NCI-H1048 (cell line): ENCODE measurements at places on chromosomes 2 and 18.

- DNase-seq = no peak
Measured at GRCh38 chr2:152402780-152403759, 68.1 kb downstream of the FMNL2 start.

DNA sequence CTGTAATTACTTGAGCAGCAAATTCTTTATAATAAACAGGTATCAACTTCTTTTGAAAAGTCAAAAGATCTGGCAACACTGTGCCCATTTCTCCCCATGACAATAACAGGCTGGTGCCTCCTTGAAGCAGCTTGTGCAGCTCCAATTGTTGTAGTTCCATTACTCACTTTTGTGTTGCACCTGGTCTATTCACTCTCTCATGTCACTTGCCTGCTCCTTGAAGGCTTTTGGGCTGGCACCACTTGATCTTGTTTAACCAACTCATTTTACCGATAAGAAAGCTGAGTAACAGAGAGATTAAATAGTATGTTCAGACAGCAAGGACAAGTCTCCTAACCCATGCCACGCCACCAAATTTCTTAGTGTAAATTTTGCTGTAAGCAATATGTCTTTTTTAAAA lies 314.5 kb downstream of the OSR1 start:
- no peak for DNase-seq

DNA sequence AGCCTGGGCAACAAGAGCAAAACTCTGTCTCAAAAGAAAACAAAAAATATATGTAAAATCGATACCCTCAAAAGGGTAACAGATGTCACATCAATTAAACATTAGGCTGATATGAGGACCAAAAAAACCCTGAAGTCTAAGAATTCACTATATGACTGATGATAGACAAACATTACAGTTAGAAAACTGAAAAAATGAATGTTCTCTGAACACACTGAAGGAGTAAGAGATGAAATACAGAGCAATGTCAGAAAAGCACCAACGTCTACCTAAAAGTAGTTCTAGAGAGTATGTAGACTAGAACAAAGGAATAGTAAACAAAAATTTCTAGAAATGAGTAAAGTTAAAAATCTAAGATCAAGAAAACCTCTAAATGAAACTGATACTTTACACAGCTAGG lies 81.9 kb downstream of the SLC66A3 start:
- no peak for DNase-seq

DNA sequence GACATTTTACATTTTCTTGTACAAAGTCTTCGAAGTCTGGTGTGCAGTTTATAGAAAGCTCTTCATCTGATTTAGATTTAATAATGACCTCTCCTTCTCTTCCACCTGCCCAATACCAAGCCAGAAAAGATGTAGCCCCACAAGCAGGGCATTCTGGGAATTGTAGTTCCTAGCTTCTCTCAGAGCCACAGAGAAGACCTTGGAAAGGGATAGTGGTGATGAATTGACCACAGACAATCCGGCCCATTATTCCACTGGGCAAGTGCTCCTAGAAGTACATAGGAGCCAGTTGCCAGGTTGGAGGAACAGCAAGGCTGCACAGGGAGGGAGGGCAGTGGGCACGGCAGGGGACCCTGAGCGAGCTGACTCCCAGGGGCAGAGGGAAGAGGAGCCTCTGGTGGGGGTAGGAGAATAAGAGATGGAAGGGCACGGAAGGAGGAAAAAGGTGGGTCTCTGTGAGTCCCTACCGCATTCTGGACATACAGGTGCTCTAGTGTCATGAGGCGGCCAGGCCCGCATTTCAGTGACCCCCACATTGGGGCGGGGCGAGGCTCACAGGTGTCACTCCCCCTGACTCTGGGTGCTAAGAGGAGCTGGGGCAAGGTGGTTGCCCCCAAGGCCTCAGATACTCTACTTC lies 152.5 kb upstream of the HAAO start:
- DNase-seq = no peak

DNA sequence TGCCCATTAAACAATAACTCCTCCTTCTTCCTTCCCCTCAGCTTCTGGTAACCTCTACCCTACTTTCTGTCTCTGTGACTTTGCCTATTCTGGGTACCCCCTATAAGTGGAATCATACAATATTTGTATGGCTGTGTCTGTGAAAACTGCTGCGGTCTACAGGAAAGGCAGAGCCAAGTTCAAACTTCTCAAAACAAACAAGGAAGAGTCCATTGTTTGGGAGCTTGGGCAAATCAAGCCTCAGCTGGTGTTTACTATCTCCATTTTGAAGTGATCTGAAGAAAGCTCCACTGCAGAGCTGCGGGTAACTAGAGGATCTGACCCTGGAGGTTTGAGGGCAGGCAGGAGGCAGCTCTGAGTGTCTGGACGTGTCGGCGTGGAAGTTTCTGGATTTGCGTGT lies 48.6 kb upstream of the DAPL1 start:
- DNase-seq = no peak

- DNase-seq = no peak
Measured at GRCh38 chr2:128178650-128179460, 87.9 kb downstream of the UGGT1 start.

GRCh38 chr18:79982736-79983135 lies 5.6 kb downstream of the TXNL4A start:
- no peak for DNase-seq

GRCh38 chr2:129014432-129014831 lies 695.8 kb upstream of the HS6ST1 start:
- no peak for DNase-seq

GRCh38 chr2:199984159-199984558 lies 28.8 kb downstream of the MAIP1 start:
- DNase-seq = no peak

DNA sequence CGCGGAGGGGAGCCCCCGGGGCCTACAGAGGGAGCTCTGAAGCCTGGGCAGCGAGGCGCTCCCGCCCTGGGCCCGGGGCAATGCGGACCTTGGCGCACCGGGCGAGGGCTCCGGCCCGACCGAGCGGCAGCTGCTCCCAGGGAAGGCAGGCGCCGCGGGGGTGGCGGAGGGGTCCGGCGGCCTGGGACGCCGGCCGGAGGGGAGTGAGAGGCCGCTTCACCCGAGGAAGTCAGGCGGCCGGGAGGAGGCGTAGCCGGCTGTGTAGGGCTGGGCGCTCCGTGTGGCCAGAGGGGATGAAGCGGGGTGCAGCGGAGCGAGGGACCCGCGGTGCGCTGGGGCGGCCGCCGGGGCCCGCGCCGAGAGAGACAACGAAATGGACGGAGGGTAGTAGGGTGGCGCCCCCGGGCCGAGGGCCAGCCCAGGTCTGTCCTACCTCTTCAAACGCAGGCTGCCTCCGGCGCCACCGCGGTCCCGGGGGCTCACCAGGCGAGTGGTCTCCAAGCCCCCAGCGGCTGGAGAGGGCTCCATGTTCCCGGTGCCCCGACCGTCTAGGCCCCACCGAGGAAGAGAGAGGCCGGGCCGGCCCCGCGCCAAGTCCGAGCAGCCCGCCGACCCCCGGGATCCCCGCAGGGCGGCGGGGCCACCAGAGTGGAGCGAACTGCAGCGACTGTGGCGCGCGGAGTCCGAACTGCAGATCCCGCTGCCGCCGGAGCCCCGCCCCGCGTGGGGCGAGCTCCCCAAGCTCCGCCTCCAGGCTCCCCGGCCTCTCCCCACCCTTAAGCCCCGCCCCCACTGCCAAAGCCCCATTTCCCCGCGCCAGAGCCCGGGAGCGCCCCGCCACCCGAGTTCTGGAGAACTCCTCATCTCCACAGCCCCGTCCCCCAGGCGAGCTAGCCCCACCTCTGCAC lies at the start of gene SLC30A3:
Gene SLC30A3, minus strand, starts transcription at position 669 of the 908 bp plus-strand sequence. Its CDS starts 141 bp downstream, at position 528.
- DNase-seq = peak; percentile 25

DNA sequence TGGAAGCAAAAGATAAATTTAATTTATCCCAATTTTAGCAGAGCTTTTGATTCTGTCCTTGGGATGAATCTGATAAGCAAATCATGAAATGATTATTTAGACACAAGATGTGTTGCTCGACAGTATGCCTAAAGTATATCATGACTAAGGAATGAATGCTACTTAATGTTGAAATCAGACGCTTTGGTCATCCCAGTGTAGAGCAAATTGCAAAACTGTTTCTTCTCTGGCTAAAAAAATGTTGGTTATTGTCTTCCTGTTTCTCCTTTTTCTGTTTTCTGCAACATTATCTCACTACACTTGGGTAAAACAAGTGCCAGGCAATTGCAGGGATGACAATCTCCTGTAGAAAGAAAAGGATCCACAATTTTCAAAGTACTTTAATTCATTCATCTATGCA lies 66.4 kb downstream of the BABAM2 start:
- no peak for DNase-seq

DNA sequence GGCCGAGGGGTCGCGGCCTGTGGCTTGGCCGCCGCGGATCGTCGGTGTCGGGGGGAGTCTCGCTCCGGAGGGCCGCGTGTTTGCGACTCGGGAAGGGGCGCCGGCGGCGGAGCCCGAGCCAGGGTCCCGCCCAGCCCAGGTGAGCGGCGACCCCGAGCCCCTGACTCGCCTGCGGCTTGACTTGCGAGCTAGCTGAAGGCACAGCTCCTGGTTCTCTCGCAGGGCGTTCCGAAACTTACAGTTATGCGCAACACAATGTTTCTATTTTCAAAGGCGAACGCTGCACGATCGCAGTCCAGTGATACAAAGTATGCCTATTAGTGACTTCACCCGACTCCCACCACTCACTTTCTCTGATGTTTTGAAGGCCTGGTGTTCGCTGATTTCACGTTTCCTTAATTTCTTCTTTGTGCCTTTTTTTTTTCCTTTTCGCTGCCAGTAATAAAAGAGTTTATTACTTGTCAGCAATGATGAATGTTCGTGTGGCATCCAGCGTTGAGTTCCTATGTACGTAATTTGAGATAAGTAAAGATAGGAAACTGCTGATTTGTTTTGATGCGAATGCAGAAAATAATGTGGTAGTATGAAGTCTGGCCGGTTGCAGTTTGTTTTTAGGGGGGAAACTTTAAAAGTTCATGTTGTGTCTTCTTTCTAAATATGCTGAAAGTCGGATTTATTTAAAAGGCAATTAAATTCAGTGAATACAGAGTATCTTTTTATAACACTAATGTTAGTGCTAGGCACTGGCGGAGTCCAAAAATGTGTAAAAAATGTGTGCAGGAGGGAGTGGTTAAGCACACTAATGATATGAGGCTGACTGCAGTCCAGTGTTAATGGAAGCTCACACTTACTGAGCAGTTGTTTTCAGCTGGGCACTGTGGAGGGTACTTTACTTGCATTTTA lies 706 bp downstream of the UBXN2A start:
- DNase-seq = no peak

DNA sequence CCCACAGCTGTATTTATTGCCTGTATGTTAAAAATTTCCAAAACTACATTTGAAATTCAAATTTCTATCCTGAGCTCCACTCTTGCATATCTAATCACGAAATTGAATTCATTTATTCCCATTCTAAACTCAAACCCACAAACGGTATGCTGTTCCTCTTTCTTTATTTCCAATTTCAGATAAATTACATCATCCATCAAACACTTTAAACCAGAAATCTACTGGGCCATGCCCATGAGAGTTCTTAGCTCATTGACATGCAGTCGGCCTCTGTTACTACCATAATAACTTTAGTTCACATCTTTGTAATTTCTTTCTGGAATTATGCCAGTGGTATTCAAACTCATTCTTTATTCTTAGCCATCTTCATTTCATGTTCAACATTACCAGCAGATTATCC lies 100.3 kb downstream of the COL3A1 start:
- no peak for DNase-seq

DNA sequence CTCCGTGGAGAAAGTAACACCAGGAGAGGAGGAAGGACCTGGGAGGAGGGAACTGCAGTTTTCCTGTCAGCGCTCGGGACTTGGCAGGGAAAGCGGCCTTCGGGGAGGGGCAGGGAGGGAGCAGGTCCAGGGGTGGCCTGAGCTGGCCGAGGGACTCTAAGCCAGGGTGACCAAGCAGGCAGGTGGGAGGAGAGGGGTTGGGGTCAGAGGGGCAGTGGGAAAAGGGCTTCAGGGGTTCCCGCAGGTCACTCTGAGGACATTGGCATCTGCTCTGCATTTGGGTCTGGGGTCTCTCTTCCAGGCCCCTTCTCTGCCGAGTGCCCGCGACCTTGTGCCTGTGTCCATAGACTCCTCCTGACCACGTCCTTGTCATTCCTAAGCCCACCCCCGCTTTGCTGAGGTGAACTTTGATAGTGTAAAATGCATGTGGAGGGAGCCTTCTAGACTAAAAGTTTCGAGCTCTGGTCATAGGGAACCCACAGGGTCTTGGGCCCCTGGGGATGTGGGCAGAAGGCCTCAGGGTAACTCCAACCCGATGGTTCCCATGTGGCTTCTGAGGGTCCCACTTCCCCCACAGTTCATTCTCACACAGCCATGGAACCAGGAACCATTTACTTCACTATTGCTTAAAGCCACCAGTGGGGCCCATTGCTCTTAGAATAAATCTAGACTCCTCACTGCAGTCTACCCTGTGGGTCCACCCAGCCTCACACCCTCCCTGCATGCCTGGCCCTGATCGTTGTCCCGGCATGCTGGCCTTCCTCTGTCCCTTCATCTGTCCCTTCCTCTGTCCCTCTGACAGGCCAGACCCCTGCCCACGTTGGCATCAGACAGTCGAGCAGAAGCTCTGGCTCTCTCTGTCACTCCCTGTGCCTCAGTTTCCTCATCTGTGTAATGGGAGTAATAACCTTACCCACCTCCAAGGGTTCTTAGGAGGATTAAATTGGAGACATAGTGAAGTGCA lies 229.2 kb downstream of the SEPTIN10 start:
- no peak for DNase-seq

- DNase-seq = no peak
Measured at GRCh38 chr18:7146067-7146466, 28.5 kb upstream of the LAMA1 start.

DNA sequence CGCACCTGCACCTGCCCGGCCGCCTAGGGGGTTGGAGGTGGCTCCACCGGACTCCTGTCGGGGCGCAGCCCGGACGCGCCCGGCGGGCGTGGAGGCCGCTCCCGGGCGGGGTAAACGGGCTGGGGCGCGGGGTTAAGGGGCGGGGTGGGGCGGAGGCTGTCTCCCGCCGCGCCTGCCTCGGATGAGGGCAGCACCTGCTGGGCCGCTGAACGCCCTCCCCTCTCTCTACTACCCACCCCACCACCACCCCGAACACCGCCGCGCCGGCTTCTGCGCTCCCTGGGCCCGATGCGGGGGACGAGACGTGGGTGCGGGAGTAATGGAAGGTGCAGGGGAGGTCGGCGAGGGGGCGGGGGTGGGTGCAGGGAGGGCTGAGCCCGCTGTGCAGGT lies 224.8 kb upstream of the ID2 start:
- DNase-seq = no peak

- DNase-seq = no peak
Measured at GRCh38 chr2:186617148-186617547, 27.3 kb downstream of the ITGAV start.

GRCh38 chr2:235901243-235901642 lies 266.9 kb downstream of the GBX2 start:
- DNase-seq = no peak
